ENCODE measurements at places on chromosomes 11 and 22.

DNA sequence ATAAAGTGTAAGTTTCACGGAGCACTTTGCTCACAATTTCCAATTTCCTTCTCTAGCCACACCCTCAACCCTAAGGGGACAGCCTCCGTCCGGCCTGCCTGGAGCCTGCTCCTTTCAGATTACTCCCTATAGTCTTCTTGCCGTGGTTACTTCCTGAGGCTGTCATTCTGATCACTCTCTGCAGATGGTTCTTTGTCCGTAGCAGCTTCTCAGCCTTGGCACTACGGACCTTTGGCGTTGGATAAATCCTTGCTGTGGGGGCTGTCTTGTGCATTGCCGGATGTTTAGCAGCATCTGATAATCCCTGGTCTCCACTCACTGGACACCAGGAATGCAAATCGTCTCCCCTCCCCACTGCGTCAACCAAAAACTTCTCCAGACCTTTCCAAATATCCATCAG is 447.5 kb upstream of the KIRREL3 start:
- no peak for DNase-seq

DNA sequence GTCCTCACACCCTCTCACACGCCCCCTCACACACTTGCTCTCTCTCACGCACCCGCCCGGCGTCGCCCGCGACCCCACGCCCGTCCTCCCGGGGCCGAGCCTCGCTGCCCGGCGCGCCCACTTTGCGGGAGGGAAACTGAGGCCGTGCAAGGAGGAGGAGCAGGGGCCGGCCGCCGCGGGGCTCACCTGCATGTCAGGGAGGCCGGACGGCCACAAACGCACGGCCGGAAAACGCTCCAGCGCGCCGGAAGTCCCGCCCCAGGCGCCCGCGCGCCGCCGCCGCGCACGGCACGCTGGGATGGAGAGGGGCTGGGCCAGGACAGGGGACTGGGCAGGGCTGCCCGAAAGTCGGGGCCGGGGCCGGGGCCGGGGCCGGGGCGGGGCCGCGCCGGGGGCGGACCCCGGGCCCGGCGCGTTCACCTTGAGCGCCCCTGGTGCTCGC is at the start of gene CHID1:
Gene CHID1, minus strand, starts transcription at position 222 of the 442 bp plus-strand sequence. CDS start 5,994 bp downstream, outside the sequence.
- DNase-seq = peak; percentile 51

GRCh38 chr22:26066534-26066933 is 102.7 kb upstream of the SEZ6L start:
- peak; percentile 34 for DNase-seq

- no peak for DNase-seq
These were observed 620.1 kb upstream of the KIRREL3 start for GRCh38 chr11:127620671-127621070.

DNA sequence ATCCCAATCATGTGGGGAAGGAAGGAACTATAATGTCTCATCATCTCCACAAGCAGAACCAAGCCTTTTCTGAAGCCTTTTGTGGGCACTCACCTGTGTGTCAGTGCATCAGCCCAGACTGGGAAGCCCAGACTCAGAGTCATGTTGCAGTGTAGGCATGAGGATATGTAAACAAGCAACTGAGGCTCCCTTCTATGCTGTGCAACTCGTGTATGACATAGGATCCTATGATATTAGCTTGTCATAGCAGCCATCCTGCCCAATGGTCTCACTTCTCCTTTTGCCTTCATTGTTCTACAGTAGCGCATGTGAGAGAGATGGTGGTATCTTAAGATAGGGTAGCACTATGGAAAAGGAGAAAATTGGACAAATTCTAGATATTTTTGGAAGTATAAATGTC is 103.4 kb upstream of the OLFML1 start:
- no peak for DNase-seq

DNA sequence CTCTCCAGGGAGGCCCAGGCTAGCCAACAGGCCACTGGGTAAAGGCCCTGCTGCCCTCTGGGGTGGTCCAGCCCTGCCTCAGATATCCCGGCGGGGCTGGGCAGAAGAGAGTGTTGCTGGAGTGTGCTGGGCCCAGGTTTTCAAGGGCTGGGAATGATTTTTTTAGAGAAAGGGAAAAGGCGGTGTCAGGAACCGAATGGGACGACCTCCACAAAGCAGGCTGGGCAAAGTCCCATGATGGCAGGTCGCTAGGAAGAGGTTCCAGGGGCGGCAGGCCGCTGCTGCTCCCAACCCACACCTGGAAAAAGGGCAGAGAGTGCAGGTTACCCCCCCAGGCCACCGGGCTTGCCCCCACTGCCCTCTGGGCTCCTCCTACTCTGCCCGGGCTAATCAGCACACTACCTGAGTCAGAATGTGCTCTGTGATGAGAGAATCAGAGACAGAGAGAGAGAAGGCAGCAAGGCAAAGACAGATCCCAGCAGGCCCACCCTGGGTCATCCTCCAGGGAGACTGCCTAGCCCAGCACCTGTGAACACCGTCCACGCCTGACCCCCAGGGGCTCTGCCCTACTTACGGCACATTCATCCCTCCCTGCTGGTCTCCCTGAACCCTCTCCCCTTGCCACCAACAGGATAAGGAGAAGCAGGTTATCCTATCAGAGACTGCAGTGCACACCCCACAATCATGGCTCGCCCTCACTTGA is 4.6 kb downstream of the PATZ1 start:
- no peak for DNase-seq

DNA sequence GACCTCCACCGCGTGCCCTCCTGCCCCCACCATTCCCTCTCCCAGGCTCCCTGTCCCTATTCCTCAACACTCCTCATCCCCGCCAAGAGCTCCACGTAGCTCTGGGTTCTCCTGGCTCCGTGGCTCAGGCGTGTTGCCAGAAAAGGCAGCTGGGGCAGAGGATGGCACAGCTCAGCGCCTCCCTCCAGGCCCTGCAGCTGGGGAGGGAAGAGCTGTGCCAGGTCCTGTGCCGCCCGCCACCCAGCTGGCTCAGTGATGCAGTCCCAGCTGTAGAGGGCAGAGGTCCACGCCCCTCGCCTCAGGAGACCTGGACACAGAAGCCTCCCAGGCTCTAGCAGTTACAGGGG is 4.2 kb downstream of the ARHGAP1 start:
- DNase-seq = peak; percentile 89

DNA sequence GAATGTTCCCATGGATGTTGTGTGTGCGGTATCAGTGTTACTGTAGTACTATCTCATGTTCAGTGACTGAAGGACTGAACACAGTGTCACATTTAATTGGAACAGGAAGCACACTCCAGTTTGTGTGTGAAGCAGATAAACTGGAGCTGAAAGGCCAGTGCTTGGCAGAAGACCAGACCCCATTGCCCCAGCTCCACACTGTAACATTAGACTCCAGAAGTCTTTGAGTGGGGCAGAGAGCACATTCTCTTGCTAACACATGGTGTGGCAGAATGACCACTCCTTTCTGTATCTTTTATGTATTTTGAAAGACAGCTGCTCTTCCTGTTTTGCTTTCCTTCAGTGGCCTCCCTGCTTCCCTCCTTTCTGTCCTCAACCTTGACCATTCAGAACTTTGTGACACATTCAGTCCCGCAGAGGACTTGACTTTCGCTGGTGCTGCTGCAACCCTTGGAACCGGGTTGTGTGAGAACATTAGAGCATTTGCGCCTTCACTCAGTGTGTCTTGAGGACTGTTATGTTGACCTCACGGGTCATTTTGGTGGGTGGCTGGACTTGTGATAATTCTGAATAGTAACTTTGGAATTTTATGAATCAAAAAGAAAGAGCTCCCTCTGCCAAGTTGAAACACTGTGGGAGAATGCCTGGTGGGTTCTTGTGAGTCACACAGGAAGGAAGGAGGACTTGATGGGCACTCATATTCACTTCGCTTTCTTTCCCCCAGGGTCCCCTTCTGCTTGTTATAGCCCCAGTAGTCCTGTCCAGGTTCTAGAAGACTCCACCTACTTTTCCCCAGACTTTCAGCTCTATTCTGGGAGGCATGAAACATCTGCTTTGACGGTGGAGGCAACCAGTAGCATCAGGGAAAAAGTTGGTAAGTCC is 26.4 kb downstream of the AMOTL1 start:
- DNase-seq = no peak

DNA sequence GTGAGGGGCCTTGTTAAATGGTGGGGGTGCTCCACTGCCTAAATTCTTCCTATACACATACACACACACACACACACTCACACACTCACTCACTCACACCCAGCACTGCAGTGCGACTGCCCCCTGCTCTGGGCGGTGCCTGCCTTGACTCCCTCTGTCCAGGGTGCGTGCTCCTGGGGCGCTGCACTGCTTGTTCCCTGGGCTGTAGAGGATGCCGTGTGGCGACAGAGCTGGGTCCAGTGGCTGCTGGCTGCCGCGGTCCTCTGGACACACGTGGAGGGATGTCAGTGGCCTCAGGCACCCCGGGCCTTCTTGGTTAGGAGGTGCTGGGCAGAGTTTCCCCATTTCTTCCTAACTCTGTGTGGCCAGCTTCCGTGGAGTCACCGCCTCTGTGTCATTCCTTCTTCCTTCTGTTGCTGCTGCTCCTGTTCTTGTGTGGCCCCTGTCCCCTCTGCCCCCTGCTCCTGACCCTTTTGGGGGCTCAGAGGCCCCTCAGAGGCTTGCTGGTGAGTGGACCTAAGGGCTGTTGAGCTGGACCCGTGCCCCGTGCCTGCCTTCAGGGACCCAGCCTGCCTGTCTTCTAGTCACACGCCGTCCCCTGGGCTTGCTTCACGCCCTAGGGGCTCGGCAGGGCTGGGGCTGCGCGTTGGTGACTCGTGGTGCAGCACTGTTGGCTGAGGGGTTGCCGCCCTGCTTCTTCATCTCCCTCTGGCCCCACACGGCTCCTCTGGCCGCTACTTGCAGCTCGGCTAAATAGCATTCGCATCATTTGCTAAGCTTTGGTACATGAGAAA is 147.0 kb downstream of the TBC1D22A start:
- DNase-seq = no peak

- DNase-seq = no peak
These were observed 97.1 kb downstream of the MPPED2 start for GRCh38 chr11:30489076-30489475.
